Brain microvascular endothelial cell (primary cell): ENCODE measurements at places on chromosomes 6 and 20.
A peak's percentile ranks its signal among the peaks of the same experiment; 100 is the strongest.

- no peak for DNase-seq
Measured at GRCh38 chr20:57791966-57792365, 82.2 kb upstream of the PMEPA1 start.

DNA sequence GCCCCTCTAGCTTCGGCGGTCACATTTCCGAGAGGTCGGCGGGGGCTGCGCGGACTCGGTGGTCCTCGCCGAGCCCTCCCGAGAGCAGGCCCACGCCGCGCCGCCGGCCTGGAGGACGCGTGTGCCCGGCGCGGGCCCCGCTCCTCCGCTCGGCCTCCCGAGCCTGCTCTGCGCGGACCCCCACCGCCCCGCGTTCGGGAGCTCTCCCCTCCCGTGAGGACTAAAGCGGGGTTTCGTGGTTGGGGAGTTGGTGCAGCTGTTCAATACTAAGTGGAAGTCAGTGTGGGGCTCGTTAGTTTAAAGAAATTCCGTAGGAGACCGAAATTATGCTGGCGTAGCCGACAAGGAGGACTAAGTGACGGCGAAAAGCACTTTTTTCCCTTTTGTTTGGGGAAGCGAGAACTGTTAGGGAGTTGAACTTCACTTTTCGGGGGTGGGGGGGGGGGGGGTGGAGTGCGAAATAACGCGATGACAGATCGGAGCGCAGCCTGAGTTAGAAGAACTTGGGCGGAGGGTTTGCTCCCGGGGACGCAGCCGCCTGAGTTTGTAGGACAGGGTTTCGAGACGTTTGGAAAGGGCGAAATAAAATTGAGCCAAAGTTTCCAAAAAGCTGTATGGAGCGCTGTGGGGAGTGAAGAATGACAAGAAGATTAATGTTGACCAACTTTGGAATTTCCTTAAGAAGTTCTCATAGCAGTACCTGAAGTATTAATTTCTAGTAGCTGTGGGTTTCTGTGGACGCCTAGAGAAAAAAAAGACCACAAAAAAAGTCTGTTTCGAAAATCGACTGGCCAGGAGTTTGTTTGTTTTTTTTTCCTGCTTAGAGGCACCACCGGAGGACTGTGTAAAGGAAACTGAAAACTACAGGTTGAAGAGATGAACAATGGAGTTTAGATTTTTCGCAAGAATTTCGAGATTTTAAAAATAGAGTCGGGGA lies 1.4 kb downstream of the QKI start:
- DNase-seq, result peak; percentile 45

DNA sequence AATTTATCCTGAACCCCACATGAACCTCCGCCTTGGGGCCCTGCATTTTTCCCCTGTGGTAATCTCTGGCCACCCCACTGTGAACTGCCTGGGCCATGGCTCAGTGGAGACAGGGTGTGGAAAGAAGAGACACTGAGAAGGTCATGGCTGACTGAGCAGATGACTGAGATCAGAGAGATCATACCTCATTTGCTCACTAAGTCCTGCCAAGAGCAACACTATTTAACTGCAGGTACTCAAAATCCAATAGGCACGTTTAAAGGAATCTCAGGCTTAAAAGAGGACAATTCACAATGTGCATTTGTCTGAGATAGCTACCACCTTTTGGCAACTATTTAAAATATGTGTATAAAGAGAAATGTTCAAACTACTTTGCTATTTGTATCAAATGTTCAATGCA lies 305.0 kb downstream of the GMDS start:
- DNase-seq, result no peak

- DNase-seq, result no peak
Measured at GRCh38 chr20:38447931-38448675, 13.0 kb upstream of the SNHG17 start.

GRCh38 chr6:142669471-142670351 lies 275.3 kb downstream of the HIVEP2 start:
- no peak for DNase-seq

- DNase-seq, result peak; percentile 66
Measured at GRCh38 chr20:8777911-8778310, 291.0 kb upstream of the PLCB4 start.

- DNase-seq, result no peak
Measured at GRCh38 chr6:135250234-135250633, 69.1 kb downstream of the MYB start.

- no peak for DNase-seq
Measured at GRCh38 chr20:62068997-62069396, 3.3 kb upstream of the TAF4 start.

- DNase-seq, result no peak
Measured at GRCh38 chr6:117275711-117276110, 10.4 kb downstream of the VGLL2 start.

- peak; percentile 82 for DNase-seq
Measured at GRCh38 chr6:146546443-146547043, 2.9 kb downstream of the RAB32 start.

DNA sequence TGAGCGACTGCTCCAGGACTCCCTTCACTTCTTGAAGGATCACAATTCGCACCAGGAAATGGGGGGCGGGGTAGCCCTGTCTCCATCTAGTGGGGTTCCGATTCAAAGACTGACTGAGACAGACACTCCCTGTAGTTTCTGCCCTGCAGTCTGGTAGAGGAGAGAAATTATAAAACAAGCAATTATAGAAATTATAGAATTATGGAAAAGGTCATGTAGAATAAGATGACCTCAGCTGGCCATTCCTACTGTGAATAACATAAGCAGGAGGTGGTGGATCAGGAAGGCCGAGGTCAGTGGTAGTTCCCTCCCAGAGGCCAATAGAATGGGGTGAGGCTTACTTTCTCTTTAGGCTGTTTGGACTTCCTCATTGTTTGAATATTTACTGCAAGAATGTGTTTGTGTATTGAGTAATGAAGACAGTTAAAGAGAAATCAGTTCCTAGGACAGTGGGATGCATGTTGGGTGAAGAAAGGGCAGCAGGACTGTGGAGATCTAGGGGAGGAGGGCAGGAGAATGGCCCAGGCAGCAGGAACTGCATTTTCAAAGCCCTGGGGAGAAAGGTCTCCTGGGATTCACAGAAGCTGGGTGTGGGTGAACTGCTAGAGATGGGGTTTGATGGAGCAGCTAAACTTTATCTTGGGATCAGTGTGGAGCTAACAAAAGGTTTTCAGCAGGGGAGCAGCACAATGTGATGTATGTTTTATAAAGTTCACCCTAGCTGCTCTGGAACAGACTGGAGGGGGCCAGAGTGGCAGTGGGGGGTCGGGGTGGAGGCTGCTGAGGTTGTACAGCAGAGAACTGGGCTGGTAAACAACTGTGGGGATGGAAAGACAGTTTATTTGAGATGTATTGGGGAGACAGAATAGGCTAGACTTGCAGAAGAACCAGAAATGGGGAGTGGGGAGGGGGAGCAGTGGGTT lies 2.1 kb downstream of the ZNF341 start:
- DNase-seq, result peak; percentile 52

DNA sequence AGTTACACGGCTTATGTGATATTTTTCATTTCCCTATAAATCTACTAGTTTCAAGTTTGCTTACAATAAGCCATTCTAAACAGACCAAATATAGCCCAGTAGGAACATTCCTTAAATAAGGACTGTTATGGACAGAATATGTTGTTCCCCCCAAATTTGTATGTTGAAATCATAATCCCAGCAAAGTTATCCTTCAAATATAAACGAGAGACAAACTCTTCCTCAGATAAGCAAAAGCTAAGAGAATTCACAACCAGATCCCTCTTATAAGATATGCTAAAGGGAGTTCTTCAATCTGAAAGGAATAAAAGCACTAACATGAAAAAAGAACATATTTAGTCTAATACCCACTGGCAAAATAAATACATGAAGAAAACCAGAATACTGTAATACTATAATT lies 795.5 kb upstream of the GJE1 start:
- no peak for DNase-seq
